ENCODE measurements at places on chromosomes 1 and 21.

DNA sequence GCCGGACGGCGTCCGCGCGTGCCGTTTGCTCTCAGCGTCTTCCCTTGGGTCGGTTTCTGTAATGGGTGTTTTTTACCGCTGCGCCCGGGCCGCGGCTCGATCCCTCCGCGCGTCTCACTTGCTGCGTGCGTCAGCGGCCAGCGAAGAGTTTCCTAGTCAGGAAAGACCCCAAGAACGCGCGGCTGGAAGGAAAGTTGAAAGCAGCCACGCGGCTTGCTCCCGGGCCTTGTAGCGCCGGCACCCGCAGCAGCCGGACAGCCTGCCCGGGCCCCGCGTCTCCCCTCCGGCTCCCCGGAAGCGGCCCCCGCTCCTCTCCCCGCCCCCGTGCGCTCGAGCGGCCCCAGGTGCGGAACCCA is 159.8 kb downstream of the RUNX1 start:
- DNase-seq, result no peak

GRCh38 chr1:56490619-56491018 is 88.7 kb downstream of the PLPP3 start:
- DNase-seq, result no peak

DNA sequence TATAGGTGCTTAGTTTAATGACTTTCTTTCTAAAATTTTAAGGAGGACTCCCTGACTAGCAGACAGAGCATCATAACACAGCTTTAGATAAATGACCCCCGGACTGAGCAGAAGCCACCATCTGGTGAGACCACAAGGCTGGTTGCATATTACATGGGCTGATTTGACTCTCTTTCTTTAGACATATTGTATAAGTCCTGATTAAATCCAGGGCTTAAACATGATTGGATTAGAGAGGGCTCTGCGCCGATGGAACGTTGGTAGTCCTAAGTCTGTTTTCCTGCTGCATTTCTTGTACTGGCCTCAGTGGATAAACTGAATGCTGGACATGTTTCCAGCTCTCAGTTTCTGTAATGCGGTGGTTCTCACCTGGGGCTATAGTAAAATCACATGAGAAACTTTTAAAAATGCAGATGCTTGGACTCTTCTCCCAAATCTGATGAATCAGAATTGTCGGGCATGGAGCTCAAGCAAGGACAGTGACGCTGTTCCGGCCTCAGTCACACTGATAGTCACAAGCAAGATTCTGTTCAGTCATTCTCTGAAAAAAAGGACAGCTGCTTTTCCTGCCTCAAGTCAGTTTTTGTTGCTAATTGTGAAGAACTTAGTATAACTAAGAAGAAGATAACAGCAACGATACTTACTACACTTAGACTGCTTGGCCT is 16.6 kb downstream of the DDI2 start:
- no peak for DNase-seq

GRCh38 chr1:24111262-24111995 is 506 bp downstream of the MYOM3 start:
- no peak for DNase-seq

DNA sequence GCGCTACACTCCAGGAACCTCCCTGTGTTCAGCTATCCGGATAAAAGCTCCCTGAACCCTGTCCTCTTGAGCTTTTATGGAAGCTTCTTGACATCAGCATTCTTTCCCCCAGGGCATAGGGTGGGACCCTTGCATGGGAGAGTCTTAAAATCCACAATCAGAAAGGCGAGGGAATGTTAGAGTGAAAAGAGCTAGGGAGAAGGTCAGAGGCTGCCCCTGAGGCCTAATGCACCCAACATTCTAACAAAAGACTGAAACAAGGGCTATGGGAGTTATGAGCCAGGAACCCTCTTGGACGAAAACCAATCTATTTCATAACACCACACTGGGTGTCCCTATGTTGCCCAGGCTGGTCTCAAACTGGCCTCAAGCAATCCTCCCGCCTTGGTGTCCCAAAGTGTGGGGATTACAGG is 36.7 kb downstream of the NEK2 start:
- DNase-seq, result no peak

GRCh38 chr1:9481048-9481447 is 58.2 kb upstream of the SLC25A33 start:
- DNase-seq, result no peak

- DNase-seq, result no peak
These were observed 104.3 kb upstream of the FAM78B start for GRCh38 chr1:166271151-166271538.

DNA sequence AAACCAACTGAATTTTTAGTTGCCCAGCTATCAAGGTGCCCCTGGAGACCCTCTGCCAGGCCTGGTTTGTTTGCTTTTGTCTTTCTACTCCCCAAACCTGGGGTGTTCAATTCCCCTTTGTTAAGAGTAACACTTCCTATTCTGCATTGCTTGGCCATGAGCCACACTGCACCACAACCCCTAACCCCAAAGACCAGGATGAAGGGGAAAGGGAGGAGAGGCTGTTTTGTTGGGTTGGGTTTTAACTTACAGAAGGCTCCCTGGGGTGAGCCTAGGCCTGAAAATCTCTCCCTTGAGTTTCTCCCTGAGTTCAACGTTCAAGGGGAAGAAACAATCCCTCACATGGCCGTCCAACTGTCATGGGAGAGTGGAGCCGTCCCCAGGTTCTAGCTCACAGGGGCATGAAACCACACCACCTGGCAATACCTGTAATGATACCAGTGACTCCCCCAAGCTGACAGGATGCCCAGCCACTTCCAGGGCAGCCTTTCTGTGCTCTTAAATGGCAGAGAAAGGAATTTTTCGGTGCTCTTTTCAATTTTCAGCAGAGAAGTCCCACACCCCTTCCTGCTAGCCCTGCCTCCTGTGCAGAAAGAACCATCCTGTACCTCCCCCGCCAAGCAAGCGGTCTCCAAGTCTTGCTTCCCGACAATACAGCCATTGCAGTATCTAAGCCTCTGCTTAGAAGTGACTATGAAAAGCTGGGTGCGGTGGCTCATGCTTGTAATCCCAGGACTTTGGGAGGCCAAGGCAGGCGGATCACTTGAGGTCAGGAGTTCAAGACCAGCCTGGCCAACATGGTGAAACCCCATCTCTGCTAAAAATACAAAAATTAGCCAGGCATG is 14.9 kb downstream of the SLC45A3 start:
- no peak for DNase-seq

Data from central memory CD4-positive, alpha-beta T cell (primary cell).